Stimulated activated CD8-positive, alpha-beta memory T cell treated with anti-CD3 and anti-CD28 coated beads, Interleukin-7, amount 100 ng/mL, for 48 hours (primary cell): ENCODE measurements at places on chromosomes 2 and 18.

- no peak for DNase-seq
These were observed 22.8 kb upstream of the MYO3B start for GRCh38 chr2:170155022-170155722.

DNA sequence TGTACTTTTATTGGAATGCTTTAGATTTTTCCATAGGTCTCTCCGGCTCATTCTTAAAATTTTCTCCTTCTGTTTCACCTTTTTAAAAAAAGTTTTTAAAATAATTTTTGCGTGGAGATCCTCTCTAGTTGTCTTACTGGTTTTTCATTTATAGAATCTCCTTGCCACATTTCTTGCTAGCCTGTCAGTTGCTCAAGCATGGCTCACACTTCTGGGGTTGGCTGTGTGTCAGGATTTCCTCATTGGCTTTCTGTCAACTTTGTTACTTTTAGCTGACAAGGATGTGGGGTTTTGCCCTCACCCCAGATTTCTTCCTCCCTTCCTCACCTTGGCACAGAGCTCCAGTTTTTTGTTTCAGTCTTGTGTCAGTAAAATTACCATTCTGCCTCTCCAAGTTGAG, 124.6 kb downstream of the ZNF407 start:
- no peak for DNase-seq

DNA sequence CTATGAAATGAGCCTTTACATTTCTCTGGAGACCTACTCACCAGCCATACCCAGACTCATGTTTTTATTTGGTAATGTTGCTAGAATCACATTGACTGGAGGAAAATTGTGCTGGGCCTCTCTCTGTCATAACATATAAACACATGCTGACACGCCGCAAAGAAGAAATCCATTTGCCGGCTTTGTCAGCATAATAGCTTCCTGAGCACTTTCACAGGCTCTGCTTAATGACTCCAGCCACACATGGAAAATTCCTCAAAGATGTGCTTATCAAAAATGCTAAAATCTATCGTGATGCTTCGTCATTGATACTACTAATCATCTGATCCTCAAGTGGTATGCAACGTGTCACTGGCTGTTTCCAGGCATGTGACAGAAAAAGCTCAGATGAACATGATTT, 63.1 kb downstream of the RND3 start:
- no peak for DNase-seq

GRCh38 chr18:54330768-54331548, 26.7 kb downstream of the STARD6 start:
- no peak for DNase-seq

GRCh38 chr2:41644936-41645335, 402.9 kb upstream of the PKDCC start:
- DNase-seq: no peak

- no peak for DNase-seq
These were observed 893.5 kb upstream of the ZEB2 start for GRCh38 chr2:145413261-145414030.

- DNase-seq: no peak
These were observed 73.6 kb downstream of the BOD1L2 start for GRCh38 chr18:57220480-57220879.

DNA sequence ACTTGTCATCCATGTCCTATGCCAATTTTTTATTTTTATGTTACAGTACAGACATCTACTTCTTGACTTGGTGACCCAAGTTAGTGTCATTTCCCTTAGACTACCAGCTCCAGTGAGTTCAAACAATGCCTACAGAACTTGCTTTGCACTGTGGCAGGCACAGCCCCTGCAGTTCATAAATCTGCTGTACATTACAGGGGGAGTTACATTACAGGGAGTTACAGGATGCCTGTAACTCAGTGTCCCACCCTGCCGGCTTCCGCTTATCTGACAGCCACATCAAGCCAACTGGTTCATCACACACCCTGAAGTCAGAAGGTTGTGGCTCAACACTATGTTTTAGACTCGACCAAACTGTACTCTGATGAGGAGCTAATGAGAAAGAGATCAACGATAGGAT, 7.8 kb upstream of the NPAS2 start:
- no peak for DNase-seq

DNA sequence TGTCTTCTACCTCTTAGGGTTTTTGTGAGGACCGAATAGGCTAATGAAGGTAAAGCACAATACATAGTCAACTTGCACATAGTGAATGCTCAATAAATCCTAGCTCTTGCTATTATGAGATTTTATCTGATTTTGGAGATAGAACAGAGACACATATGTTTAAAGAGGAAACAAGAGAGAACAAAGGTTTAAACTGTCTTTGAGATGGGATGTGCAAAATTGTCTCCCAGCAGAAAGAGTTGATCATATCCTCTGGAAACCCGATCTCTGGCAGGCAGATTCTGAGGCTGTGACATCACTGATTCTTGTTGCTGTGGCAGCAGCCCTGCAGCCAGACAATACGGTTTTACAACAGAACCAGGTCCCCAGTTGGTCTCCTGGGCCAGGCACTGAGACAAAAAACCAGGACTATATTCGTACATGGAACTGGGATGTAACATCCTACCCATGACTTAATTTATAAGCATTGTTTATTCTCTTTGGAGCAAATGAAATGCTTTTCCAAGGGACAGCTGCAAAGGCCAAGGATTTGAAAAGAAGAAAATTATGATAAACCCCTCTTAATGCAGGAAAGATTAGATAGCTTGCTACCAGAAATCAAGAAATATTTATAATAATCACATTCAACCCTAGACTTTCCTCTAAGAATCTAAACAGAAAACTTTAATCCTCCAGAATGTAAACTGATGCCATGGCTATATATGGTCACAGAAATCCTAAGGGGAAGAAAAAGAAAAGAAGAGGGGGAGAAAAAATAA, 80.2 kb downstream of the SLC8A1 start:
- no peak for DNase-seq

GRCh38 chr18:44533071-44533470, 147.6 kb upstream of the SETBP1 start:
- DNase-seq: no peak

DNA sequence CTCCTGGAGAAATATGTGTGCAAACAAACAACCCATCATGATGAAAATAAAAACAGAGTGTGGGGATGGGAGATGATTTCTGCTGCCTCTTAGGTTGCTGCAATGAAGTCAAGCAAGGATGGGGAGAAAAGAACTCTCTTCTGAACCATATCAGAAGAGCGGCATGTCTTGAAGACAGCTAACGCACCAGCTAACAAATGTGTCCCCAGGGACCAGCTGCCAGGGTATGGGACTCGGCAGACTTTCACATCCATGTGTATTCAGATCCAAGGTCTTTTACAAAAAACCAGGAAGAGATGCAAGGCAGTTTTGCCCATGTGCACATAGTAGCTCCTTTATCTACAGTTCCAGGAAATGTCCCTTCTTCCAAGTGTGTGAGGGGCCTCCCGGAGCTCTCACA, 125.4 kb downstream of the CLIP4 start:
- no peak for DNase-seq

GRCh38 chr2:73013936-73014335, 57.6 kb downstream of the SFXN5 start:
- no peak for DNase-seq

- no peak for DNase-seq
These were observed 94.2 kb downstream of the FTCDNL1 start for GRCh38 chr2:199756743-199757142.

- no peak for DNase-seq
These were observed 36.0 kb upstream of the ASAP2 start for GRCh38 chr2:9170458-9171130.

DNA sequence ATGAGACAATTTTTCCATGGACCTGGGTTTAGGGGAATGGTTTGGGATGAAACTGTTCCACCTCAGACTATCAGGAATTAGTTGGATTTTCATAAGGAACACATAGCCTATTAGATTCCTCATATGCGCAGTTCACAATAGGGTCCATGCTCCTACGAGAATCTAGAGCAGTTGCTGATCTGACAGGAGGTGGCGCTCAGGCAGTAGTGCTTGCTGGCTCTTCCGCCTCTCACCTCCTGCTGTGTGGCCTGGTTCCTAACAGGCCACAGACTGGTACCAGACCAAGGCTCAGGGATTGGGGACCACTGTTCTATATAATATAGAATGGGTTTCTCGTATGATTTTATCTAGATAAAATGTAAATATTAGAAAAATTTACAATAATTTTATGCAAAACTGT, 338.7 kb downstream of the CPS1 start:
- DNase-seq: no peak

- no peak for DNase-seq
These were observed 15.6 kb upstream of the FHOD3 start for GRCh38 chr18:36281936-36282335.
